ENCODE measurements at places on chromosomes 11 and 22.
A peak's percentile ranks its signal among the peaks of the same experiment; 100 is the strongest.

DNA sequence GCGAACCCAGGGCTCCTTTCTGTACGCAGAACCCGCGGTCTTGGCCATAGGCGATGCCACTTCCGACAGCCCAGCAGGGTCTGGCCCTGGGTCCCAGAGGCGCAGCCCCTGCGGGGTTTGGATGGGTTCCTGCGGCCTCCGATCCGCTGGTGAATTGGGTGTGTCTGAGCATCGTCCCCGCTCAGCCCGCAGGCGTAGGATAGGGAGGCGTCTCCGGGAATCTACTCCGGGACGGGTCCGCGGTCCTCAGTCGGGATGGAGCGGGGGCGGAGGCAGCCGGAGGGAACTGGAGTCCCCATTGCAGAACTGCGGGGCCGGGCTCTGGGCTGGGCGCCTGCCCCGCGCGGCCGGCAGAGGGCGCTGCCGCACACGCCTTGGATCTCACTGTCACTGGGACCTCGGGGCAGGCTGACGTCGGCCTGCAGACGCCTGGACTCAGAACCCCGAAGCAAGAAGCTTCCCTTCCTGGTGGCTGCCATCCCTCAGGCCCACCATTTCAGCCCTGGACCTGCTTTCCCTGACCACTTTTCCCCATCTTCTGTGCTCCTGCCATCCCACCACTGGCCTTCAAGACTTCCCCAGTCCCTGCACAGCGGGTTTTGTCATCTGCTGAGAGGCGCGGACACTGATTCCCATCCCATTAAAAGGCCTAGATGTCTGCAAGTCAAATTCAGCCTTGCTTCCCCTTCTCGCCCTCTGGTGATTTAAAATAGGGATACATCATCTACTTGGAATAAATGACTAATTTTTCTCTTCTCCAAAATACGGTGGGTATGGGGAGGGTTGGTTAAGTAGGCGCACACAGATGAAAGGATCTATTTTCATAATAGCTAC, 38.3 kb upstream of the CREB3L1 start:
- DNase-seq = peak; percentile 87

DNA sequence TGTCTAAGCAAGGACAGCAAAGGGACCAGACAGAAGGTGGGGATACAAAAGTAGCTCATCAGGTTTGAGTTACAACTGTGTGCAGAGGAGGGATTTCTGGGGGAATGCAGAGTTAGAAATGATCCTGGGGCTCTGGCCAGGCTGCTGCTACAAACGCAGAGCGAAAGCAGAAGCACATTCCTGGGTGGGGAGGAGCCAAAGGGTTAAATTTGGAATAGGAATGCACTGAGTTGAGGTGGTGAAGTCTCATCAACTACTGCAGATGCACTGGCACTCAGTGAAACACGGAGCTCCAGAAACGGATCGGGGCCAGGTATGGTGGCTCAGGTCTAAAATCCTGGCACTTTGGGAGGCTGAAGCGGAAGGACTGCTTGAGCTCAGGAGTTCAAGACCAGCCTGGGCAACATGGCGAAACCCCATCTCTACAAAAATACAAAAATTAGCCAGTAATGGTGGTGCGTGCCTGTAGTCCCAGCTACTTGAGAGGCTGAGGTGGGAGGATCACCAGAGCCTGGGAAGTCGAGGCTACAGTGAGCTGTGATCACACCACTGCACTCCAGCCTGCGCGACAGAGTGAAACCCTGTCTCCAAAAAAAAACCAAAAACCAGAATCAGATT, 3.2 kb downstream of the CHKA start:
- no peak for DNase-seq

GRCh38 chr22:48748113-48748859, 1079.4 kb downstream of the BRD1 start:
- no peak for DNase-seq

- no peak for DNase-seq
Observed at GRCh38 chr11:129435499-129436245, 60.0 kb downstream of the BARX2 start.

DNA sequence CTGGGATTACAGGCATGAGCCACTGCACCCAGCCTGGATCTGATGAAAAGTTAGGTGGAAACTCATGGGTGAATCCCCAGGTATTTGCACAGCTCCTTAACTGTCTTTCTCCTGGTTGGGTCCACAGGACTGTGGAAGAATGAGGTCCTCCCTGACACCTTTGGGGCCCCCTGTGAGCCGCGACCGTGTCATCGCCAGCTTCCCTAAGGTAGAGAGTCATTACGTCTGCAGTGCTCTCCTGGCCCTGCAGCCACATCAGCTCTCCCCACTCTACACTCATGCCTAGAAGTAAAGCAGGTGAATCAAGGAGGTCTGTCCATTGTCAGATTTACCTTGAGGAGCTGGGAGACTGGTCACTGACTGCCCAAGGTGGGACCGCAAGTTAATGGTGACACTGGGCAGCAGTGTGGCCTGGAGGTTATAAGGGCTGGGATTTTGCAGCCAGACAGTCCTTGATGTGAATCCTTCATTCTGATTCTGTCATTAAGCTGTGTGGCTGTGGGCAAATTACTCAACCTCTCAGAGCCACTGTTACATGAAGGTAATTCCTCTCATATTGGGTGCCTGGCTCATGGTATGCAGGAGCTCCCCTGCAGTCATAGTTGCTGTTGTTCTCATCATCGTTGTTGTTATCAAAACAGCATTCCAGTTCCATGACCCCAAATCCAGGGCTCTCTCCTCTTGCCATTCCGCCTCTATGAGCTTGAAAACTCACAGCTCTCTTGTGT, 1.4 kb downstream of the RAB36 start:
- no peak for DNase-seq

GRCh38 chr22:38950527-38951295, 6.7 kb upstream of the APOBEC3A start:
- DNase-seq = no peak

DNA sequence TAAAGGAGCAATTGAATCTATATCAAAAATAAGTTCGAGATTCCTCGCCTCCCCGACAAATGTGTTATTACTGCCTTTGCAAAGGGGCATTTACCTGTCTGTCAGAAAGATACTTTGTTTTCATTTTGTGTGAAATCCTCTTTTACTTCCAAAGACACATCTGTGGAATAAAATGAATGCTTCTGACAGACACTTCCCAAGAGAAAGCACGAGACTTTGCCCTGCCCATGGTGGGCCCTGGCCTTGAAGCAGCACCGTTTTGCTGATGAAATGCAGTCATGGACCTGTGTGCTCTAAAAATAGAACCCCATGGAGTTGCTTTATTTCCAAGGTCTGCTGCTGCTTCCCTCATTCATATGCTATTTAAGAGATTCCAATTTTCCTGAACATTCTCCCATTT, 85.9 kb upstream of the USP47 start:
- DNase-seq = no peak

GRCh38 chr11:92527467-92527866, 302.8 kb downstream of the FAT3 start:
- no peak for DNase-seq

DNA sequence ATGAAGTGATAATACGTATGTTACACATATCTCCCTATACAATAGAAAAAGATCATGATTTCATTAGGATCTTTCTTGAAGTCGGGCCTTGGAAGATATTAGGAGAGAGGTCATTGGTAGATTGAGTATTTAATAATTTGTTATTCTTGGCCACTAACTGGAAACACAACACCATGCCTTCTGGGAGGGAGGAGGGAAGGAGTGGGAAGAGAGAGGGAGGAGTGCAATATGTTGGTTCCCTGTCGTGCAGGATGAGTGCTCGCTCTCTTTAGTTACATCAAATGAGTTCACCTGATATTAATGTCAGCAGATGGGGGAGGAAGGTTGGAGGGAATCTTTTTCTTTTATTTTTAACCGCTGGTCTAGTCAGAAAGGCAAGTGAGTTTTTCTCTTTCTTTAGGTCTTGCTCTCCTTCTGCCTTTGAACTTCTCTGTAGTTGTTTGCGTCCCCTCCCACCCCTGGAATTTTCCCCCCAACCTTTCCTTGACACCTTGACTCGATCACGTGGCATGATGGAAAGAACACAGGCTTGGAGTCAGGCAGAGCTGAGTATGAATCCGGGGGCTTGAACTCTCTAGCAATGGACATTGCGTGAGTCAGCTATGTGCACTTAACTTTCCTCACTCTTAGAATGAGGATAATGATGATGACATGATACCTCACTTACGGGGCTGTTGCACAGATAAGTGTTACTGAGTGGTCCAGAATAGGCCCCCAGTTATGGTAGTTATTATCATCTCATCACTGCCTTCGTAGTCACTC, 6.2 kb downstream of the ADAMTS15 start:
- DNase-seq = no peak

DNA sequence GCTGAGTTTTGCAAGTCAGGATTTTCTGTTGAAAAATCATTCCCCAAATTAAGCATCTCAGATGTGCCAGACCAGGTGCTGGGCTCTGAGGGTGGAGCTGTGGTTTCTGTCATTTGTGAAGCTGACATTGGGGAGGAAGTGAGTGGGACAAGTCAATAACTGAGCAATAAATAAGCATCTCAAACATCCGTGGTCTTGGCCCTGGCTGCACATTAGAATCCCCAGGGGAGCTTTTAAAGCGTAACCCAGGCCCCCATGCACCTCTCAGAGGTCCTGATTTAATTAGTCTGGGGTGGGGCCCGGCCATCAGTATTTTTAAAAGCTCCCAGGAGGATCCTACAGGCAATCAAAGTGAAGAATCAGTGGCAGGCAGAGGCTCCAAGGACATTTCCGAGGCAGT, 420.0 kb downstream of the MN1 start:
- DNase-seq = no peak

DNA sequence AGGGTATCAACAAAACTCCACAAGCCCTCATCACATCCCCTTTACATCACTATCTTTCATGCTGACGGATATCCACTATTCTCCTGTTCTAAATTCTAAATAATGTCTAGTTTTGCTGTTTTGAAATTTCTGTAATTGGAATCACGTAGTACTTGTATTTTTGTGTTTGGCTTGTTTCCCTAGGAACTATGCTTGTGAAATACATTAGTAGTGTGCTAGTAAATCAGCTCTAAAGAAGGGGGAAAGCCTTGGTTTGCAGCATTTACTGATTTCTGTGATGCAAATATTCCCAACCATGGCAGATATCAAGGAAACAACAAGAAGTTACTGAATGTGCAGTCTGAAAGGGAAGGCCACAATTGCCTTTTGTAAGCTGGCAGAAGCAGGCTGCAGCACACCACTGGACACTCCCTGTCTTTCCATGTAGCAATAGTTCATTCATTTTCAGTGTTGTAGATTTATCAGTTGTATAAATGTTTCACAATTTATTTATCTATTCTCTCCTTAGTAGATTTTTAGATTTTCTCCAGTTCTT, 4.7 kb upstream of the FOLH1 start:
- no peak for DNase-seq

GRCh38 chr11:73314117-73314961, 6.3 kb downstream of the ARHGEF17 start:
- no peak for DNase-seq

DNA sequence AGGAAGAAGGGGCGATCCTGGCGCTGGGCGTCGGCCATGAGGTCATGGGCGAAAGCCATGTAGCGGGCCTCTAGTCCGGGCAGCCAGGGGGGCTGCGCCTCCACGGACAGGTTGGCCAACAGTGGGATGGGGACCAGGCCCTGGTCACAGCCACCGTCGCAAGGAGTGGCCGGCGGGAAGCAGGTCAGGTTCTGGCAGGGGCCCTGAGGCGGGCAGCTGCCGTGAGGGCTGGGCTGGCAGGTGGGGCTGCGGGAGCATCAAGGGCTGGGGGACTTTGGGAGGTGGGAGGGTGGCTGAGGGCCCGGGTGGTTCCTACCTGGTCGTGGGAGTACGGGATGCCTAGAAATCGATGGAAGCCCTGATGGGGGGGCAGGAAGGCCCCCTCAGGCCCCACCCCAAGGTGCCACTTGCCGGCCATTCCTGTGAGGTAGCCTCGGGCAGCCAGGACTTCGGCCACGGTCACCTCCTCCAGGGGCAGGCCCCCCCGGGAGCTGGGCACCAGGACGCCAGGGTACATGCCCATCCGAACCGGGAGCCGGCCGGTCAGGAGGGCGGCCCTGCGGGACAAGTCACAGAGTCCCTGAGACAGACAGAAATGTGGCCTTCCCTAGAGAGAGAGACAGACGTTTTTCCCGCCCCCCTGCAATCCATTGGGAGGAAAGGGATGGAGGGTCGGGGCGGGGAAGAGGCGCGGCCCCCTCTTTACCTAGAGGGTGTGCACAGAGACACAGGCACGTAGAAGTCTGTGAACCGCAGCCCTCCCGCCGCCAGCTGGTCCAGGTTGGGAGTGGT, 906 bp downstream of the ARSA start:
- no peak for DNase-seq

- no peak for DNase-seq
Observed at GRCh38 chr22:44051358-44051757, 27.3 kb downstream of the PARVB start.

DNA sequence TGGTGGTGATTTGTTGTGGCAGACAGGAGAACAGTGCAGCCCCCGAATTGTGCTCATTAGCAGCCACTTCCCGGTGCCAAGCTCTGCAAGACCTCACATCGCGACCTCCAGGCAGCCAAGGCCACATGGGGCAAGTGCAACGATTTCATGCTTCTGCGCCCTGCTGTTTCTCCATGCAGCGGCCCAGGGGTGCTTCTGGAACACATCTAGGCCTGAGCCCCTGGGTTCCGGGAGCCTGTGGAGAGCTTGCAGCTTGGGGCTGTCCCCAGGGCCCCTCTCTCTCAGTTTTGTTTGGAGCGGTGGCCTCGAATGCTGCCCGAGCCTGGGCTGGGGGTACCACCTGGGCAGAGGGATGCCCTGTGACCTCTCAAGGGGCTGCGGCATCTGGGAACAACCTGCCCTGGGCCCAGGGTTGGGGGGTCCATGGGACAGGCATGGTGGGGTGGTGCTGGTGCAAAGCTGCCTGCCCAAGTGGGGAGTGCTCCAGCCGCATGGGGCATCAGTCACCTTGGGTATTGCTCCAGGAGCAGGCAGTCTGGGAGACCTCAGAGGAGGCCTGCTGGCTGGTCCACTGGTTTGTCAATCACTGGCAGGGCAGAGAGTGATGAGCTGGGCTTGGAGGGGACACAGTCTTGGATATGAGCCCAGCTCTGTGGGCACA, 51.9 kb downstream of the TPCN2 start:
- no peak for DNase-seq

GRCh38 chr11:75697906-75698581, 19.6 kb upstream of the MOGAT2 start:
- DNase-seq = no peak

DNA sequence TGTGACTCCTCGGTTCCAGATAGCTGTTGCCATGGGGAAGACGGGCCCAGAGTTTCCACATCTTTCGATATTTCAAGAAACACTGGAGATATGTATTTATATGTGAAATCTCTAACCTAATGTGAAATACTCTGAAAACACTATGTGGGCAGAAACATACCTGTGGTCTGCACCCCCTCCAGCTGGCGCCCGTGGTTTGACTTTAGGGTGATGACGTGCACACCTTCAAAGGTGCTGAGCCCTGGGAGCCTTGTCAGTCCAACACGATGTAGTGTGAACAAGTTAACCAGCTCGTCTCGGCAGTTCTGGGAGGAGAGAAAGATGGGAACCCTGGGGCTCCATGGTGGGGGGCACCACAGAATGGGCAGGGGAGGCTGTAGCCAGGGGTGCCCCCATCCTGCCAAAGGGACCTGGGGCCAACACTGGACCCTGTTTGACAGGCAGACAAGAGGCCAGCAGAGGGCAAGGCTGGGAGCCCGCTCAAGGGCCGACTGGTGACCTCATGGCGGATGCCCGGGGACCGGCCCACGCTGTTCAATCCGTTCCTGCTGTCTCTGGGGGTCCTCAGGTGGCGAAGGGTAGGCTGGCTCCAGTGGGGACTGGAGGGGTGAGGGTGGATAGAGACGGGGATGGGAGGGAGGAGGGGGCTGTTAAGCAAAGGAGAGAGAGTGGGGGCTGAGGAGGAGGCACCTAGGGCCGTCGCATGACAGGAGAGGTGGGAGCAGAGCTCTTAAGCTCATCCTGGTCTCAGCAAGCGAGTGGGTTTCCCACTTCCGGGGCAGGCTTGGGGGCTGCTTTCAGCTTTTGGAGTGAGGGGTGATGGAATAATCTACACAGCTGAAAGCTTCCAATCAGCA, 43.8 kb downstream of the TRIOBP start:
- DNase-seq = no peak

Measured in activated CD4-positive, alpha-beta T cell treated with anti-CD3 and anti-CD28 coated beads, Interleukin-2, amount 50 U/mL, for 48 hours (primary cell).